ENCODE measurements at places on chromosomes 16 and 17.

DNA sequence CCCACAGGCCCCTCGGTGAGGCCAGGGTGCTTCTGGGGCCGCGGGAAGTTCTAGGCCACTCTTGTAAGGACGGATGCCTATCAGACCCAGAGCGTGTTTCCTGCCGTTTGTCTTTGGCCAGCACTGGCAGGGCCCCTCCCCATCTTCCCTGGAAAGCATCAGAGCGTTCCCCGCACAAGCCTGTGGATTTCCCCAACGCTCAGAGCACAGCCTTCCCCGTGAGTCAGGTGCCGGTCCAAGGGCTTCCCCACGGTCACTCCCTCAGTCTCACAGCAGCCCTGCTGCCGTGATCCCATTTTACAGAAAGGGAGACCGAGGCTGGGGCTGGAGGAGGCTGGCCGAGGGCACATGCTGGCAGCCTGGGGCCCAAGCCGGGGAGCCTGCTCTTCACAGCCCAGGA is 33.7 kb downstream of the CRISPLD2 start:
- no peak for DNase-seq

GRCh38 chr17:75364078-75364477 is 41.4 kb downstream of the GRB2 start:
- DNase-seq, result no peak

- DNase-seq, result no peak
Observed at GRCh38 chr16:71700831-71701230, 23.7 kb downstream of the PHLPP2 start.

GRCh38 chr16:87956365-87957231 is 5.4 kb downstream of the BANP start:
- peak; percentile 70 for DNase-seq

DNA sequence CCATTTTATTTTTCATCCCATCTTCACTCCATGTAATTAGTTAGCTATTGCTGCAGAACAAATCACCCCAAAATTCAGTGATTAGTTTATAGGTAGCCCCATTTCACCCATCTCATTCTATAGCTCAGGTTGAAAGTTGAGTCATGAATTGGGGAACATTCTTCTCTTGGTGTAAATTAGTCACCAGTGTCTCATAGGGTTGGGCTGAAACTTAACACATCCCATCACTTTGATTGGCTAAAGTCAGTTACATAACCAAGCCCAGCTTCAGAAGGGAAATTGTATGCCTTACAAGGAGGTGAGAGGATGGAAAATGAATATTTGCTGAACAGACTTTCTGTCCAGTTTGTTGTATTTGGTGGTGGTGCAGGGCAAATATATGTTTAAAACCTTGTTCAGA is 477.5 kb downstream of the WWOX start:
- no peak for DNase-seq

- no peak for DNase-seq
Observed at GRCh38 chr16:66904846-66905632, 13.6 kb downstream of the CDH16 start.

GRCh38 chr16:9318764-9319163 is 227.3 kb downstream of the HAPSTR1 start:
- DNase-seq, result no peak

DNA sequence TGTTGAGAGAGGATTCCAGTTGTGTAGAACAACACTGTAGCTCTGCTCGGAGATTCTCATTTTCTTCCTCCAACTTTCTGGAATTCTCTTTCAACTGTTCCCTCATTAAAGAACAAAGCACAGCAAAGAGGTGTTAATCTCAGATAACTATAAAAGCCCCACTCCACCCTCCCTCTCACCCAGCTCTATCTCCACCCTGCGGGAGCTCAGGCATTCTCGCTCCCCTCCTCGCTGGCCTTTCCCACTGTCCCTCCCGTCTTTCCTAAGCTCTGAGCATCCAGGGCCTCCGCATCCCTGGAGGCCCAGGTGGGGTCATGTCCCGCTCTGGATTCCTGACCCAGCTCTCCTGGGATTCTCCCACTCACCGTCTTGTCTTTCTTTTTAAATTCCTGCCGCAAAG is 35.1 kb downstream of the DHX38 start:
- DNase-seq, result no peak

DNA sequence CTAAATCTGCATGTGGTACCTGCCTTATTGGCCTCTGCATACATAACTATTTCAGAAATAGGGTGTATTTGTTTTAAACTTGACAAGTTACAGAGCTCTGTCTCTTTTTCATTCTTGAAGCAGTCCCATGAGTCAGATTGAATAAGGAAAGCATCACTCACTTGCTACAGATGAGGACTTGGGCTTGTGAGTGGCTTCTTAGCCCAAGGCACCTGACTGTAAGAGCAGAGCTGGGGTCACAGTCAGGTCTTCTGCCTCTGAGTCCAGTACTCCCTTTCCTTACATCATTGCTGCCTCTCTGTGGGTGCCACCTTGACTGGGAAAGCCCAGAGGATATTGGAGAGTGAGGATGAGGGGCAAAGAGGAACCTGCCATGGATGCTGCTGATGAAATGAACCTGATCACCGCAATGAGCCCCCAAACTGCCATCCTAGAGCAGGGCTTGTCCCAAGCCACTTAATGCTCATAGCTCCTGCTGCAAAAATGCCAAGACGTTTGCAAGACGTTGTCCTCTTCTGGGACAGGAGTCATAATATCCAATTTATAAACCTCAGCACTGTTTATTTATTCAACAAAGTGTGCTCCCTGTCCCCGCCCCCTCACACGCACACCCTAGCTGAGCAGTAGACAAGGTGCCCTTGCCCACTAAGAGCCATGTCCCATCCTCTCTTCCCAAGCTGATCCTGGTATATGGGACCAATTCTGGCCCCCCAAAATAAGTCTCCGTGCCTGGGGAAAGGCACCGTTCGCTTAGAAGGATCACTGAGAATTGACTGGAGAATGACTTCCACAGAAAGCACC is 74.1 kb downstream of the CCDC182 start:
- DNase-seq, result no peak

DNA sequence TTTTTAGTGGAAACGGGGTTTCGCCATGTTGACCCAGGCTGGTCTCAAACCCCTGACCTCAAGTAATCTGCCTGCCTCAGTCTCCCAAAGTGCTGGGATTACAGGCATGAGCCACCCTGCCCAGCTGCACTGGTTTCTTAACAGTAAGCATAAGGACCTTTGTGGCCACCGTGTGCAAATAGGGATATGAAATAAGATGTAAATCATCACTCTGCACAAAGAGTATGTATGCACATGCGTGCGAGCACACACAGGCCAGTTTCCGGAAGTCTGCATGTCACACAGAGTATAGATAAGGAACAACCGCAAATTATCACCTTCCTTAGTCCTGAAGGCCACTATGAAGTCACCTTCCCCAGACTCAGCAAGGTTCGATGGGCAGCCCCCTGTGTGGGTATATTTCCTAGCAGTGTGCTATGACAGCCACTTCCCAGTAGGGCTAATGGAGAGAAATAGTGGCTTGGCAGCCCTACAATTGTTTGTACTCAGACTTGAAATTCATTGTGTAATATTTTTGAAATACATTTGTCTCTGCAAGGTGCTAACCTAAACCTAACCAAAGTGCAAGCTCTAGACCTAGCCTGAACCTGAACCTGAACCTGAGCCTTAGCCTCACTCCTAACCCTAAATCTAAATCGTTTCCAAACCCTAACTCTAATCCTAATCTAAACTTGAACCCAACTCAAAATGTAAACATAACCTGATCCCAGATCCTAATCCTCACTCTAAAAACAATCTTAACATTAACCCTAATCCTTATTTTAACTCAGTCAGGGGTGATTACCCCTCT is 48.4 kb upstream of the SKAP1 start:
- DNase-seq, result peak; percentile 20

DNA sequence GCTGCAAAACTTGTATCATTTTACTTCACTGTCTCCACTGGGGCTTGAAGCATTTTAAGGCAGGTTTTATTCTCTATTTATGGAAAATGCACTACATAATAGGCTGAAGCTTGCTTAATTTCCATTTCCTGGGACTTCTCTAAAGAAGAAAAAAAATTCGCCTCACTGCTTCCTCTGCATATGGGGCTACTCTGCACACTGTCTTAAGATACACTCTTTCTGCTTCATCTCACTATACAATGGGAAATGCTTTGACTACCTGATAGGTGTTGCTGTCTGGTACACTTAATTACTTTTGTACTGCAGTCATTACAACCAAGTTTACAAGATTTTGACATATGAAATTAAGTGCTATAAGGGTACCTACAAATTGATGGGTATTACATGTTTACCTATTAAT is 466.0 kb downstream of the KCNJ18 start:
- no peak for DNase-seq

DNA sequence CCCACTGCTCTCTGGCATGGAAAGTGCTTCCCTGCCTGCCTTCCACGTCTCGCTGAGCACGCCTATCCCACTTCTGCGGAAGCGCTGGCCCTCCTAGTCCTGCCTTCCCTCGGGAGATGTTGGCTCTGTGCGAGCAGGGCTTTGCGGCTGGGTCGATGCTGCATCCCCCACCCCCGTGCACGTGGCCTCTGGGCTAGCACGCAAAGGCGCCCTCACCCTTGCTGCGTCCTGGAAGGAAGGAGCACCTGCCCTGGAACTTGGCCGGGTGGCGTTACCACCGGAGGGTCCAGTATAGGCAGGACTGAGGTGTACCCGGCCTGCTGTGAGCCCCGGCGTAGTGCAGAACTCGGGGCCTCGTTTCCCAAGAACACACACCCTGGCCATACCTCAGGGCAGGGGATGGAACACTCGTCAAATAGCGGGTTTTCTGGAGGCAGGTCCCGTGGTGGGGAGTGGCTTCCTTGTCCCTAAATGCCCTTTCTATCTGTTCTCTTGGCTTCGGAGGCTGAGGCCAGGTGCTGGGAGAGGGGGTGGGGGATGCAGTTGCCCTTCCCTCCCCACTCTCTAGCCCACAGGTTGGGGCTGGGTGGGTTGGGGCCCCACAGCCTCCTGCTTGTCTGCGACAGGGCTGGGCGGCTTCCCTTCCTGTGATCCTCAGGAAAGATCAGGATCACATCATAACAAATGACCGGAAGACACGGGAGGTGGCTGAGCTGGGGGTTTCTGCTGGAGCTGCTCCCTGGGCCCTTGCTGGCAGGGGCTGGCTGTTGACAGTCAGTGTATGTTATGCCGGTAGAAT is 17.4 kb downstream of the BAIAP2 start:
- no peak for DNase-seq

DNA sequence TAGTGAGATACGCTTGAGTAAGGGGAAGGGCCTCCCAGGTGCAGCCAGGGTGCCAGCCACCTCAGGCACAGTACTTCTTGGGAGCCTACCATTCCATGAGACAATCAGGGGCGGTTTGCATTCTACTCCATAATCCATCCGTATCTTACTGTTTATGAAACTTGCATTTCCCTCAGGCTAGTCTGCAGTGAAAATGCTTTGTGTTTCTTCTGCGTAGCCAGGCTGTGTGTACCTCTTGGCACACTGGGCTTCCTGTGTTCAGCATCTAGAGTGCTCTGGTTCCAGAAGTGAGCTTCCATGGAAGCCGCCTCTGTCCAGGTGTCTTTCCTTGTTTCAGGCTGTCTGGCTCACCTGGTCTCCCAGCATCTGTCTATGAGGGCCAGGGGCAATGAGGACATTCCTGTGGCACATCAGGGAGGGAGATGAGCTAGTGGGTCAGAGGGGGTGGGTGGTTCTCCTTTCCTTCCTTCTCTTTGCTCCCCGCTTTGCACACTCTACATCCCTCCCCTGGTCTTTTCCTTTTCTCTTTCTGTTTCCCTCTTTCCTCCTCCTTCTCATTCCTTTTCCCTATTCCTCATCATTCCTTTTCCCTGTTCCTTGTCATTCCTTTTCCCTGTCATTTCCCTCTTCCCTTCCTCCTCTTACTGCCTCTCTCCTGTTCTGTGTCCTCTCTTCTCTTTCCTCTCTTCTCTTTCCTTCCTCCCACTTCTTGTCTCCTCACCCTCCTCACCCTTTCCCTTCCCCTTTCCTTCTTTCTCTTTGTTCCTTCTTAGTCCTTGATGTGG is 386.5 kb downstream of the CPPED1 start:
- DNase-seq, result no peak

DNA sequence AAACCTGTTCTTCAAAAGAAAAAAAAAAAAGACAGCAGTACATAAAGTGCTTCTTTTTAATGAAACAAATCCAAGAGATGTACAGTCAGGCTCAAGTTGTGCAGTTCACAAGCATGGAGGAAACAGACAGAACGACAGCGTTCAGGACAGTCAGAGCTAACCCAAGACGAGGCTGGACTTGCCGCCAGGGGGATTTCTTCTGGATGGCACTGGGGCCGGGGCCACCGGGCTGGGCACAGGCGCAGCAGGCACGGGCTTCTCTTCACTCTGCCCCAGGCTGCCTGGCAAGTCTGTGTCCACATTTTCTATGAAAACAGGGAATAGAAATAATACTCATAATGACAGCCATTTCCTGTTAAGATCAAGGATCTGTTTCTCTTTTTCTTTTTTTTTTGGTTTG is 4.4 kb upstream of the NT5C start:
- DNase-seq, result no peak
